MV-4-11 (cell line): ENCODE measurements at places on chromosomes 11 and 22.

DNA sequence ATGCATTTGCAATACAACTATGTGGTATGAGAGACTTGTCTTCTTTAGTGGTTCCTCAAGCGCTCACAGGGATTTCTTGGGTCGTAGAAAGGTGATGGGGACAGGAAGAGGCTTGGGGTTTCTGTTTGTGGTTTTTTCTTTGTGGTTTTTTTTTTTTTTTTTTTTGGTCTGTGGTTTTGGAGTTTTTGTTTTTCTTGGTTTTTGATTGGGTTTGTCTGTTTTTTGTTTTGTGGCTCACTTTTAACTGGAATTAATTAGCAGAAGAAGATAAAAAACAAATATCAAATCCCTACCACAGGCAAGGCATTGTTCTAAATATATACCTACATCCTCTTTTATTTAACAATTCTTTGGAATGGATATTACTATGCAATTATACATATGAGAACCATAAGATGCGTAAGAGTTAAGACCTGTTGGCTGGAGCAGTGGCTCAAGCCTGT is 5.5 kb downstream of the TTC28 start:
- peak; percentile 93 for DNase-seq

DNA sequence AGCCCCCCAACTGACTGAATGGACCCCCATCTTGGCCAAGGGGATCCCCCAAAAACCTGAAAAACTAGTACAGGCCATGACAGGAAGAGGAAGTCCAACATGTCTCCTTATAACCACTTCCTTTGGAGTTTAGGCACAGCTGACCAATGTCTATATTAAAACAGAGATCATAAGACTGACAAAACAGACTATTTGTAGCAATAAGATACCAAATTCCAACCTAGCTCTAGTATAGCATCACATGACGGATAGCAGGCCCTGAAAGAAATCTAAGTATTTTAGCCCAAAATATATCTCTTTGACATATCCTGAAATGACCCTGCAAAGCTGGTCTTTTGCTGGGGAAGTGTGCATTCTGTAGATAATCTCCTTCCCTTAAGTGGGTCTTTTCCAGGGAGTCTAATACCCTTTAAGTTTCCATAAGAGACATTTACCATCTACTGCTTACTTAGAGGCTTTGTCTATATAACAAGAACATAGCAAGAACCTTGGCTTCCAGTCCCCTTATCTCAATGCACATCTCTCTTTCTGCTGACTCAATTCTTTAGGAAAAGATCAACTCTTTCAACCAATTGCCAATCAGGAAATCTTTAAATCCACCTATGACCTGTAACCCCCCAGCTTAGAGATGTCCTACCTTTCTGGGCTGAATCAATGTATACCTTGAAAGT is 34.9 kb upstream of the ACER3 start:
- peak; percentile 54 for DNase-seq

DNA sequence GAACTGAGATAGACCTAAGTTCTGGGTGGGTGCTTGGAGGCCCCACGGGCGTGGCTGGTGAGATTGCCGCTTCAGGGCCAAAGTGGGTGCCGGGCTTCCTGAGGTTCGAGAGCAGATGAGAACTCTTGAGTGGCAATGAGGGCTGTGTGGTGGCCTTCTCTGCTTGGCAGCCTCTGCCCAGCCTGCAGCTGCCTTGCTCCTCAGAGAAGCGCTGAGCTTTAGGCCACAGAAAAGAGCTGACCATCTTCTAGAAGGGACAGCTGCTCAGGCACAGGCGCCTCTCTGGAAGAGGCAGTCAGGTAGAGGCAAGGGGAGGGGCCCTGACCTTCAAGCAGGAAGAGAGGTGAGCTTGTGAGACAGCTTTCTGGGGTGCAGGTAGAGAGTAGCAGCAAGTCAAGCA is 72.8 kb downstream of the MED15 start:
- no peak for DNase-seq

GRCh38 chr11:115616971-115617370 is 112.8 kb upstream of the CADM1 start:
- DNase-seq, result peak; percentile 74

- DNase-seq, result no peak
These were observed 91.2 kb downstream of the LUZP2 start for GRCh38 chr11:24588081-24588480.

DNA sequence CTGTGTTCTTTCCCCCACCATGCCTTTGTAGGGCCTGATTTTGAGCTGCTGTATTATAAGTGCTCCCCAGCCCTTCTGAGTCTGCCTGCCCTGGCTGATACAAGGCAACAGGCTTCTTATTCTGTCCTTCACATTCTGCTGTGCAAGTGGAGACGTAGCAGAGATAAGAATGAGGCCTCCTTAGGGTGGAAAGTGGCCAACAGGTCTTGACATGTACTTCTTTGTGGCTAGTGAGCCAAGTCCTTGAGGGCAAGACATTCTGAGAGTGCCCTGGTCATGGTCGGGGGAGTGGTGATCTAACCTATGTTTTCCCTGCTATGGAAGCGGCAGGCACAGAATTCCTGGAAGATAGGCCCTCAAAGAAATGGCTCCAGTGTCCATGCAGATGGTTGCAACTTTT is 235.7 kb upstream of the CADM1 start:
- no peak for DNase-seq

DNA sequence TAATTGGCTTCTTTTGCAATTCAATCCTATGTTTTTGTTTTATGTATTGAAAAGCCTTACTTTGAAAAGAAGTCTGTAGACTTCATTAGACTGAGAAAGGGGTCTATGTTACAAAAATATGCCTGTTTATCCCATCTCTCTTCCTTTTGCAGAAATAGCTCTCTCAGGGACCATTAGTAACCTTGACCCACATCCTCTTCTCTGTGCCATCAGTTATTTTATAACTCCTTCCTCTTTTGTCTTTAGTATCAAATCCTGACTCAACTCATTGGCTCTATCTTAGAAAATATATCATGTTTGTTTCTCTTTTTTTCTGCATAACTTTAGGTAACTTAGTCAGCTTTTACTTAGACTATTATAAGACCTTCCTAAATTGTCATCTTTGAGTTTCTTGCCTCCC is 20.3 kb downstream of the ZC3H12C start:
- DNase-seq, result peak; percentile 48

- DNase-seq, result no peak
These were observed 1.6 kb downstream of the SUN2 start for GRCh38 chr22:38753948-38754750.

DNA sequence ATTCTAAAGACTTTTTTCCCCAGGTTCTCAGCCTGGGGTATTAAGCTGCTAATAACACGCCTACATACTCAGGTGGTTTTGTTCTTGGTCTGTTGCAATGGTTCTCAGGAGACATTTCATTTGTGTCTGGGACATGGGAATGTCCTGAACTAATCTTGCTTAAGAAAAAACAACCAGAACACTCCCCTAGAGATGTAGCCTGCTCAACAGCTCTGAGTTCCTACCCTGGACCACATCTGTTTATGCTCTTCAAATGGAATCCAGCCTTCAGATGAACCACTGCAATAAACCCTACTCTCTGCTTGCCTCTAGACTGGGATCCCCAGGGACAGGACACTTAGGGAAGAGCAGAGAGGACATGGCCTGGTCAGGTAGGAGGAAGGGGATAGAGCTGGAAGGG is 29.9 kb downstream of the RELT start:
- DNase-seq, result no peak

DNA sequence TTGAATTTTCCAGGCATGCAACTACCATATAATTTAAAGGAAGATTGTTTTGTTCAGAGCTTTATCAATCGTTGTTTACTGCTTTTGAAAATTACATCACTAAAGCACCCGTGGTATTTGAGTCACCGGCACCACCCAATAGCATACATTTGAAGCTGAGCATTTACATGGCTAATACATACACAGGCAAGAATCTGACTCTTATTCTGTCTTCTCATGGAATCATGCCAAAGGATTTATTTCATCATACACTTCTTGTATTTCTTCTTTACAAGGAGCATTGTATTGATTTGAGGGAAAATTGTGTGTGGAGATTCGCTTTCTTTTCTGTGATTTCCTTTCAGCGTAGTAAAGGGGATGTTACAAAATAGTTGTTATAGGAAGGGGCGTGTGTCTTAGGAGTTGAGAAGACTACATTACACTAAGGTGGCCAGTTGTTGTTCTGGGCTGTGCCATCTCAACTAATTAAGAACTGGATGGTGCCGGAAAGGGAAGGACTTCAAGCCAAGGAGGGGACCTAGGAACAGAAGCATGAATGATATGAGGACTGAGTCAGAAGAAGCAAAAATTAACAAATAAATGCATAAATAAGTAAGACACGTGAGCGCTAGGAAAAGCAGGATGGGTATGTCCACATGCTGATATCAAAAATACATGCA is 12.9 kb upstream of the CD3E start:
- DNase-seq, result no peak

- DNase-seq, result no peak
These were observed 58.3 kb downstream of the AAMDC start for GRCh38 chr11:77879218-77879617.

GRCh38 chr22:19504900-19505734 is 19.1 kb downstream of the CLDN5 start:
- DNase-seq, result no peak

DNA sequence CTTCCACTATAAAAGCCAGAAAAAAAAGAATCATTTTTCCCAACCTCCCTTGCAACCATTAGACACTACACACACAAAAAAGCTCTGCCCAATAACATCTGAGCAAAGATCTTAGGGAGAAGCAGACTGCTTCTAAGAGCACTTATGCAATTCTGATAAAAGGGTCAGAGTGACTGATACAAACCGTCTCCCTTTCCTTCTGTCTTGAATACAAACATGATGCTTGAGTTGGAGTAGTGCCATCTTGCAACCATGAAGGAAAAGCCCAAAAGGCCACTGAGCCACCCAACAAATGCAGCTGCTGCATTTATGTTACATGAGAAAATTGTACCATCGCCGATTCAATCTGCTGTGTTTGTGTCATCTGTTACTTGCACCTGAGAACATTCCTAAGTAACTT is 47.6 kb upstream of the EED start:
- DNase-seq, result no peak

- no peak for DNase-seq
These were observed 54.3 kb upstream of the APOA1 start for GRCh38 chr11:116891746-116892145.

- DNase-seq, result peak; percentile 49
These were observed 197.0 kb downstream of the PGR start for GRCh38 chr11:100932474-100933100.

DNA sequence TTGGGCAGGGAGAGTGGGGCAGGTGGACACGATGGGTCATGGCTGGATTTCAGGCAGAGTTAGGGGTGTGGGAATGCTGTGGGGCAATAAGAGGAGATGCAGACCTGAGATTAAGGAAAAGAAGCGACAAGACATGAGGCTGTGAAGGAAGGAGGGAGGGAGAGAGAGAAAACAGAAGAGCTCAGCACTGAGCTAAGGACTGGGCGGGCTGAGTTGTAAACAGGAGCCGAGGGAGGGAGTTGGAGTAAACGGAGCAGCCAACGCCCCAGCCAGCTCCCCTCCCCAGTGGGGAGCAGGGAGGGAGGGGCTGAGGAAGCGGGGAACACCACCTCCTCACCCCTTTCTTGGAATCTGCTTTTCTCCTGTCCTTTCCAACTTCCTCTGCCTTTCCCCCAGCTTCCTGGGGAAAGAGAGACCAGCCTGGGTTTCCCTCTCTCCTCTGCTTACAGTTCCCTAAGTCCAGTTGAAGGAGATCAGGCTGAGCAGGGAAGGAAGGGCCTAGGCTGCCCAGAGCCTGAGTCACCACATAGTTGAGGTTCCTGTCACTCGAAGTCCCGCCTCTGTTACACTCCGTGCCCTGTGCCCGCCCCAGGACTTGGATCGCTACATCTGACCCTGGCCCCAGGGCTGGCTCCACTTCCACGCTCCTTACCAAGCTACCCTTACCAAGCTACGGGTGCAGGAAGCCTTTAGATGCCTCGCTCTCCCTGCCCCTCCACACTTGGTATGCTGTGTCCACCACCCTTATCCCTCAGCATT is 6.7 kb upstream of the AHNAK start:
- peak; percentile 90 for DNase-seq

DNA sequence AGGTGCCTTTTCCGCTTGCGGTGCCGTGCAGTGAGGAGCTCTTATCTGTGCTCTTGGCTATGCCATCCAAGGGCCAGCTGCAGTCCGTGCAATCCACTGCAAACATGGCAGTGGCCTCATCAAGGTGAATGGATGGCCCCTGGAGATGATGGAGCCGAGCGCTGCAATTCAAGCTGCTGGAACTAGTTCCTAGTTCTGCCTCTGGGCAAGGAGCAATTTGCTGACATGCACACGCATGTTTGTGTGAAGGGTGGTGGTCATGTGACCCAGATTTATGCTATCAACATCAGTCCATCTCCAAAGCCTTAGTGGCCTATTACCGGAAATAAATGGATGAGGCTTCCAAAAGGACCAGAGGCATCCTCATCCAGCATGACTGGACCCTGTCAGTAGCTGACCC is 3.1 kb upstream of the EHD1 start:
- no peak for DNase-seq

- peak; percentile 60 for DNase-seq
These were observed 7.7 kb downstream of the SLC25A18 start for GRCh38 chr22:17570851-17571631.

- peak; percentile 66 for DNase-seq
These were observed 98.8 kb downstream of the SNX19 start for GRCh38 chr11:130817330-130817944.

DNA sequence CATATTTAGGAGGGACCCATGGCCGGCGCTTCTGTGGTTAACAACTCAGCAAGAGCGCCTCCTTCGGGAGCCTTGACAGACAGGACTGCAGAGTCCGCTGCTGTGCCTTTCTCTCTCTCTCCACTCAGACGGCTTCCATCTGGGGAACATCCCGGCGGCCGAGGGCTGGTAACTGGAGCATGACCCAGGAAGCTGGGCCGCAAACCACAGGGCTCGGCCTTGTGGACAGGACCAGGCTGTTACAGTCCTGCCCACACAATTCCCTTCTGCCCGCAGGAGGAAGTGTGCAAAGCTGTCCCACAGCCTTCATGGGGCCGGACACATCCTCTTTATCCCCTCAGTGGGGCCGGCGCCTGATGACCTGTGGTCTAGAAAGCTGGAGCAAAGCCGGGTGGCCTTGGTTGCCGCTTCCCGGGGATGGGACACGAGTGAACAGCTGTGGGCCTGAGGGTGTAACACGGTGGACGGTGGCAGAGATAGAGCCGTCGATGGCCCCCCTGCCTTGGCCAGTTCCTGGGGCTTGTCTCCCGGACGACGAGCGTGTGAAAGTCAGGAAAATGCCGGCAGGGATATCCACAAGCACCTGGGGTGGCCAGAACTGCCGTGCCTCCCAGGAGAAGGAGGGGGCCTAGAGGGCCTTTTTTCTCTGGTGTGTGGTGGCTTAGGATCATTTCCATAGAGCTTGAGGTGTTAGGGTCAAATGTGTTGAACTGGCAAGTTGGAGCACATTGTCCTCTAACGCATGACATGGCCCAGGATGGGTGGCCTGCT is 50.1 kb downstream of the FBLN1 start:
- peak; percentile 97 for DNase-seq

GRCh38 chr11:113532697-113533424 is 57.7 kb upstream of the DRD2 start:
- peak; percentile 37 for DNase-seq

DNA sequence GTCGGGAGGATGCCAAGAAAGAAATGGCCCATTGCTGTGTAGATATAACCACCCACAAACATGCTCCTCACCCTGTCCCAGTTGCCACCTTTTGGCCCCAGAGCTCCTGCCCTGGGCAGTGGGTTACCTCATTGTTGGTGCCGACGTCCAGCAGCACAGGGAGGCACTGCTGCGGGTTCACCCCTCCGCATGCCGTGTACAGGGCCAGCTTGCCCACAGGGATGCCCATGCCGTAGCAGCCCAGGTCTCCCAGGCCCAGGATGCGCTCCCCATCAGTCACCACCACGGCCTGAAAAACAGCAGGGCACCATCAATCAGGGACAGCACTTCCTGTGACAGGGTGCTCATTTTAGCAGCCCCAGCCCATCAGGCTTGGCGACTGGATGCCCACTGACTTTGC is 123.1 kb downstream of the CCDC81 start:
- DNase-seq, result no peak

GRCh38 chr22:41132550-41132949 is 40.2 kb downstream of the EP300 start:
- DNase-seq, result peak; percentile 42
